Stimulated activated CD8-positive, alpha-beta memory T cell treated with anti-CD3 and anti-CD28 coated beads, Interleukin-4, amount 100 ng/mL, for 4 hours (primary cell): ENCODE measurements at places on chromosomes 6 and 20.

DNA sequence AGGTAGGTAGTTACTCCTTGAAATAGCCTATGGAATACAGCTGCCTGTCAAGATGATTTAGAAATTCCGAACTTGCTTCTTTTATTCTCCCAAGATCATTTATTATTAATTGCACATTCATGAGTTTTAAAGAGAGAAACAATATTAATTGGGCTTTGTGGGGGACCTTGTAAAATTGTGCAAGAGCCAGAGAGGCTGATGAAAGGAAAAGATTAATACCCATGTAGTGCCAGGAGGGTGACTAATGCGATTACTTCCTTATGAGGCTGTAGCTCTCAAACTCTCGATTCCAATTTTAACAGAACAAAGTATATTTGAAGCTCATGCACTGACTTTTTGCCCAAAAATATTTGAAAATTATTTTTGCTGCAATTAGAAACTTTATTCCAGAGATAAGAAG, 423.8 kb upstream of the ID4 start:
- DNase-seq: no peak

GRCh38 chr6:35554811-35555210, 42.1 kb upstream of the TULP1 start:
- no peak for DNase-seq

DNA sequence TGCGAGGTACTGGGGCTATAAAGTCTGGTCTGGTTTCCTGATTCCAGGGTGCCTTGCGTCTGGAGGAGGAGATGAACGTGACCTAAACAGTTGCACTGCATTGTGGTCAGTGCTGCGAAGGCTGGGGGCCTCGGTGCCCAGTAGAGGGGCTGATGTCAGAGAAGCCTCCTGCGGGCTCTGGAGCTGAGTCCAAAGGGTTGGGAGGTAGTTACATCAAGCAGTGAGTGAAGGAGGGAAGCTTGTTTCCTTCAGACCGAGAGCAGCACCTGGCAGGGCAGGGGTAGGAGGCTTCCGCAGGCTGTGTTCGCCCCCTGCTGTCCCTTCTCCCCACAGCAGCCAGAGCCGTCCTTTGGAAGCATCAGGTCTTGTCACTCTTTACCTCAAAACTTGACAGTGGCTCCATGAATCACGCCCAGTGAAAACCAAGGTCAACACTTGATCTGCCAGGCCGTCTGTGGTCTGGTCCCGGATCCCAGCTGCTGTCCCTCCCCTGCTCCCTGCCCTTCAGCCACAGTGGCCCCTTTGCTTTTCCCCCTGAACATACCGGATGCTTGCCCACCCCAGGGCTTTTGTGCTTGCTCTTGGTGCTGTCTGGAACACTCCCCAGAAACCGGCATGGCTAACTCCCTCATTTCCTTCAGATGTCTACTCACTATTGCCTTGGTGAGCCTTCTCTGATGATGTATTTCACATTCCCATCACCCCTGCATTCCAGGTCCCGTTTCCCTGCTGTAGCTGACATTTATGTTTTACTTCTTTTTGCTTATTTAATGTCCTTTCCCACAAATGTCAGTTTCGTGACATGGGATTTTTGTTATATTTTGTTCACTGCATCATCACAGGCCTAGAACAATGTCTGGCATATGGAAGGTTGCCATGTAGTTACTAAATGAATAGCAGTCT, 7.0 kb downstream of the DYNLRB1 start:
- no peak for DNase-seq

DNA sequence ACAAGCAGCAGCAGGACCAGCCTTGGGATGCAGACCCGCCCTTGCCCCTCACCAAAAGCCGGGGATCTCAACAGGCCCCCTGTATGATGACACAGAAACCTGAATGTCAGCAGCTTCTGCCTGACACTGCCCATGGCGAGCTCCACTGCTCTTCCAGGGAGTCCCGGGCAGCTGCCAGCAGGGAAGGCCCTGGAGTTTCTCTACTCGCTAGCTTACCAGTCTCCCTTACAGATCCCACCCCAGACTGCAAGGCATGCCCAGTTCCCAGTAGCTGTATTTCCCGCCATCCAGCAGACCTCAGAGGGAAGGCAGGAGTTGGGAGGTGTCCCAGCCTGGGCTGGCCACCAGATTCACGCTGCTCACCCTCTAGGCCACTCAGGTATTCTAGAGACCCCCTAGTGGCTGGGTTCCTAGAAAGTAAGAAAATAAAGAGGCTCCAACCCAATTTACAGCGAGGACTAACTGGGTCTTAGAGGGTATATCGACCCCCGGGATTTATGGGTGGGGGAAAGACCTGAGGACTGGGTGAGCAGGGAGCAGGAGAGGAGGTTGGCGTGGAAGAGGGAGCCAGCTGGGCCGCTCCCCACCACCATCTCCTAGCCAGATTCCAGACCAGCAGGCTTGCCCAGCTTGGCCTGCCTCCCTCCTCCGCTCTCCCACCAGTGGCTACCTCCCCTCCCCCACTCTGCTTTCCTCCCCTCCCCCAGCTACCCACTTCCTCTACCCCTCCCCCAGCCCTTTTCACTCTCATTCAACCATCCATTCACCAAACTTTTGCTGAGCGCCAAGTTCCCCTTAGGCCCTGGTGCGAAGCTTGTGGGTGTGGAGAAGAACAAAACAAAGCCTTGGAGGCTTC, 9.7 kb upstream of the HMGA1 start:
- DNase-seq: no peak

DNA sequence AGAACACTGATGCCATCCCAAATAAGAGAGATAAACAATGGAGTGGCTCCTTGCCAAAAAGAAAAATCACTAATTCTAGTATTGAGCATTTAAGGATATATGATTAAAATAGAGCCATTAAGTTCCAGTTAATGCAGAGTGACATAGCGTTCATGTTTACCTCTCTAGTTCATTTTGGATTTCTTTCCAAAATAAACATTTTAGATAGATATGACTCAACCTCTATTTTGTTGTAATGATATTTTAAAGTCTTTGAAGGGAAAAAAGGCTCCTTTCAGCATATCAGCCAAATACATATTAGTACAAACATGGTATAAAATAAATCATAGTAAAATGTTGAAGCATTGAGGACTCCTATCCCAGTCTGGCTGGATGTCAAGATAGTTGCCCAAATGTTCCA, 33.4 kb downstream of the RWDD2A start:
- no peak for DNase-seq

DNA sequence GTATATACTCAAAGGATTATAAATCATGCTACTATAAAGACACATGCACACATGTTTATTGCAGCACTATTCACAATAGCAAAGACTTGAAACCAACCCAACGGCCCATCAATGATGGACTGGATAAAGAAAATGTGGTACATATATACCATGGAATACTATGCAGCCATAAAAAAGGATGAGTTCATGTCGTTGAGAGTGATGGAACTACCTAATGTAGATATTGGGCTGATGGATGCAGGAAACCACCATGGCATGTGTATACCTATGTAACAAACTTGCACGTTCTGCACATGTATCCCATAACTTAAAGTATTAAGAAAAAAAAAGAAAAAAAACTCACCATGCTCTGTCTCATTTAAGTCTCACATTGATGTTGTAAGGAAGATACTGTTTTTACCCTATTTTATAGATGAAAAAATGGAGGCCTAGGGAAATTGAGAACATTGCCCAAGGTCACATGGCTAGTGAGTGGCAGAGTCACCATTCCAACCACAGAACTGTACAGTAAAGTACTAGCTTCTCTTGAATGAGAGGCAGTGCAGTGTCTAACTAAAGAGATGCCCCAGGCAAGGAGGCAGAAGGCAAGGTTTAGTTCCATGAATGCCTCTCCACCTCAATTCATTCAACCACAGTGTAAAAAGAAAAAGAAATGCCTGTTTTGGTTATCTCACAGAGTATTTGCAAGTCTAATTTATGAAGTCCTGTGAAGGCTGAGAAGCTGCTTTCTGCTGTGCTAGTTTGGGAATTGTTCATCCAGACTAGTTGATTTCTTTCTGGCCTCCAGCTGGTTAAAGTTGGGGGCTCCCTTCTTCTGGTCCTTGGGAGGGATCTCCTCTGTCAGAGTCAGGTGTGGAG, 68.2 kb downstream of the FIG4 start:
- DNase-seq: no peak

GRCh38 chr6:96381246-96381645, 140.4 kb upstream of the UFL1 start:
- DNase-seq: no peak

DNA sequence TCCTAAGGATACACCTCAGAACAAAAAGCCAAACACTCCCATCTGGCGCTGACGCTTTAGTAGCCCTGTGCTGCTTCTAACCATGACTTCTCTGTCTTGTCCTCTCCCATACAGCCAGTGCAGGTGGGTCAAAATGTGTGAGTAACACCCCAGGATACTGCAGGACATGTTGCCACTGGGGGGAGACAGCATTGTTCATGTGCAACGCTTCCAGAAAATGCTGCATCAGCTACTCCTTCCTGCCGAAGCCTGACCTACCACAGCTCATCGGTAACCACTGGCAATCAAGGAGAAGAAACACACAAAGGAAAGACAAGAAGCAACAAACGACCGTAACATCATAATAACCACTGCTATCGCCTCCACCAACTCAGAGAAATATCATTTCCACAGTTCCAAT, 1.4 kb downstream of the DEFB132 start:
- DNase-seq: no peak

DNA sequence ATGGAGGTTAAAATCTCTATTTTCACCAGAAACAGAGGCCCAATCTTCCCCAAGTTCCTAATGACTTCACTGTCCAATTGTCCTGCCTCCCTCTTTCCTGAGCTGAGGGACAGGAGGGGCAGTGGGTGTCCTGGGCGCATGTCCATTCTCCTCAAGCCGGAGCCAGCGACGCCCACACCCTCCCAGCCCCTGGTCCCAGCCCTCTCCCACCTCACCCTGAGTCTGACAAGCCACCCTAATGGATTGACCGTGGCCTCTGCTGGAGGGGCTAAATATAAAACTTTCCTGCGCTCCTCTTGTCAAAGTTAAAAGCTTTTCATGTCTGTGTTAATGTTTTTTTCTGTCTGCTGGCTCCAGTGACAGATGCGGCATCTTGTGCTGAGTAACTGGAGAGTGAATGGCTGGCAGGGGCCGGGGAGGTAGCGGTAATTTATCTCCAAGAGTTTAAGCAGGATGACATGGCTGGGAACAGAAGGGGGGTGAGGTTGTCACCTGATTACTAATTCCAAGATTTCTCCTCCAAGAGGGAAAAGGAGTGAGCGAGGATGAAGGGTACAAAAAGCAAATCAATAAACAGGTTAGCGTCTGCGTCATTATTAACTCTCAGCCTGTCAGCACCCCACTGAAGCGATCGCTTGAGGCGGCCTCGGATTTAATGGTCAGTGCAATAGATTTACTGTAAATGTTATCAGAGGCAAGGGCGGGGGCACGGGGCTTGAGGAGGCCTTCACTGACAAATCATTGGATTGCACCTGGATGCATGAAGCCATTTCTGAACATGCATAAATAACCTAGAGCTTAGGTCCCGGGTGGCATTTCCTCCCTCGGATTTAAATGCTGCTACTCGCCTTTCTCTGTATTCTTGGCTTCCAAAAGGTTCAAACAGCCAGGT, 118.1 kb upstream of the MAFB start:
- DNase-seq: no peak

DNA sequence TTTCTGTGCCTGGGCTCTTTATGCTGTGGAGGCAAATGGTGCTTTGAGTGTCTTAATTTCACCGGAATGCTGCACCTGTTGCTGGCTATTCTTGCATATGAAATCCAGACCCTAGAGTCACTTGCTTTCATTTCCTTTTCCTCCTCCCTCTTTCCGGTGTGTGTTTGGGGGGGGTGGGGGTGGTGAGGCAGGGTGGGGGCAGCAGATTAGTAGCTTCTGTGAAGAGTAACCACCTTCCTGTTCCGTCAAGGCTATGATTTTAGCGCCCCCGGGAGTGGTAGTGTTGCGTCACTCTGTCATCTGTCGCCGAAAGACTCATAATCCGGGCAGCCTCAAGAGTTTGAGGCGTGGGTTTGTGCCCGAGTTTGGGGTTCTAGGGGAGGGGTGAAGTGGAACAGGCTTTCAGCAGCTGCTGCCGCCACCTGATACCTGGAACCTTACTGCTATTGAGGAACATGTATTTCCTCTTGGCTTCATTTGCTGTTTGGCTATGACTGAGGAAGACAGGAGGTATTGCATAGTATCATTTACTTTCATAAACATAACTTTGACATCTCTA, 49.1 kb downstream of the UTRN start:
- DNase-seq: peak; percentile 69

GRCh38 chr20:3093861-3094361, 9.4 kb upstream of the AVP start:
- DNase-seq: no peak
